ENCODE measurements at places on chromosomes 1 and 21.

DNA sequence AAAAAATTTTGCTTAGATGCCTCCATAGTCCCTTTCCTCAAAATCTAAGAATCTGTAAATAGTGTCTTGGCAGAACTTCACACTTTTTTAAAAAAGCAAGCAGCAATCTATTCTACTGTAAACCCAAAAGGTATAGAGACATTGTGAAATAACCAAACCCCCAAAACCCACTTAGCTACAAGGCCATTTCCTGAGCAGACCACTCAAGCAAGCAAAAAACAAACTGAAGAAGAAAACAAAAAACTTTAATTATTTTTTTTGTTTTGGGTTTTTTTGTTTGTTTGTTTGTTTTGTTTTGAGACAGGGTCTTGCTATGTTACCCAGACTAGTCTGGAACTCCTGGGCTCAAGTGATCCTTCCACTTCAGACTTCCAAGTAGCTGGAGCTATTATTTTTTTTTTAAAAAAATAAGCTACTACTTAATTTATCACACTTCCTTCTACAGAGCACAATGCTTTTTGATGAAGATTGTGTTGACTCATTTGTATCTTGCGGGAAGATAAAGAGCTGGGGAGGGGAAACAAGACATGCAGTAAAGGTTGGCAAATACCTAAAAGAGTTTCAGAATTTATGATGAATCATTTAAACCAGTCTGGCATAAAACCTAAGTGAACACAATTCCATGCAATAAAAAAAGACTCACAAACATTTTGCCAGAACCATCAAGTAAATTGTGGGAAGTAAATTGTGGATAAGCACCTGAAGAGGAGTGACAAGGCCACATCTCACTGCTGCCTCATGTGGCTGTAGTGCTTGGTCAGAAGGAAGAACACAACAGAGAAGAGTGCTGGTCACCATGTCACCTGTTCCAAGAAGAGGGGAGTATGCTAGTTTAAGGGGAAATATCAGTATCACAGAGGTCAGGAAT is 2.7 kb upstream of the PTPN22 start:
- DNase-seq = peak; percentile 39

DNA sequence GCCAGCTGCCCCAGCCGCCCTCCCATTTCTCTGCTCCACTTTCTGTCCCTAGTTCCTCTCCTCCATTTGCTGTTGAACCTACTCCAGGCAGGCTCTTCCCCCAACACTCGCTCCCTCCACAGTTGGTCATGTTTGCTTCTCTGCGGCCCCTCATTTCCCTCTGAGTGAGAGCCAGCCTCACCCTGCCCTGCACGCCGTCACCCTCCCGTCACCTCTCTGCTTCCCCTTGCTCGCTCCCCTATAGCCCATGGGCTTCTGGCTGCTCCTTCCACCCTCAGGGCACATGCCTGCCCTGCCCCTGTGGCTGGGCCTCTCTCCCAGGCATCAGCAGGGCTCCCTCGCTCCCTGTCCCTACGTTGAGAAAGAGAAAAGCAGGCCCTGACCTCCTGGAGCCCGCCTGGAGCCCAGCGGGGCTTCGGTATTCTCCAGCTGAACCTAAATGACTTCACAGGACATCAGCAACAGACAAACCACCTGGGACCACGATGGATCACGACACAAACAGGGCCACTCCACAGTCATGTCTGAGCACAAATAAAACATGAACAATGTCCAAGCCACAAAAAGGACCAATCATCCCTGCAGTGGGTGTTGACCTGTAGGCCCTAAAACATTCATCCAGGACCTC is 13.3 kb upstream of the THEMIS2 start:
- DNase-seq = no peak

DNA sequence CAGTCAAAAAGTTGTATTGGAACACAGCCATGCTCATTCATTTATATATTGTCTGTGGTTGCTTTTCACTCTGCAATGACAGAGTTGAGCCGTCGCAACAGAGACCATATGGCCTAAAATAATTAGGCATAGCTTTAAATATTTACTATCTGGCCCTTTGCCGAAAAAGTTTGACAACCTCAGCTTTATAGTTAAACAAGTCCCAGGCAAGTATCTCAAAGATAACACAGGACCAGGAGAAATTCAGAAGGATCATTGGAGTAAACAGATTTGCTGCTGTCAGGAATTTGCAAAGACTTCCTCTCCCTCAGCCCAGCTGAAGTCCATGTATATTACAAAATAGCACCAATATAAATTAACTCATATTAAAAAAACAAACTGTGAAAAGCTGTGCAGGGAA is 34.4 kb downstream of the NID1 start:
- no peak for DNase-seq

- no peak for DNase-seq
Measured at GRCh38 chr21:27614231-27614630, 647.3 kb upstream of the ADAMTS5 start.

DNA sequence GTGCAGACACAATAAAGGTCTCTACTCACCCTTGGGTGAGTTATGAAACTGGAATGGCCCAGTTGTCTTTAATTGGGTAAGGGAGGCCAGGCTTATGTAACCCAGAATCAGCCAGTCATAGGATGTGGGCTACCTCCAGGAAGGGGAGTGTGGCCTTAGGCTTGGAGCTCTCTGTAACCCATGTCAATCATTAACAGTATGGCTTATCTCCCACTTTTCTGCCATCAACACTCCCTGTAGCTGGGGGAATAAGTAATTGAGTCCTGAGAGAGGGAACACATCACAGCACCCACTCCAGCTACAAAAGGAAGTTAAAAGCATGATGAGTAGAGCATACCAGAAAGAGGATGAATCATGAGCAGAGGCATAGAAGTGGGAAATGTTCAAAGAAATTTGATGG is 327.0 kb upstream of the DUSP10 start:
- no peak for DNase-seq

DNA sequence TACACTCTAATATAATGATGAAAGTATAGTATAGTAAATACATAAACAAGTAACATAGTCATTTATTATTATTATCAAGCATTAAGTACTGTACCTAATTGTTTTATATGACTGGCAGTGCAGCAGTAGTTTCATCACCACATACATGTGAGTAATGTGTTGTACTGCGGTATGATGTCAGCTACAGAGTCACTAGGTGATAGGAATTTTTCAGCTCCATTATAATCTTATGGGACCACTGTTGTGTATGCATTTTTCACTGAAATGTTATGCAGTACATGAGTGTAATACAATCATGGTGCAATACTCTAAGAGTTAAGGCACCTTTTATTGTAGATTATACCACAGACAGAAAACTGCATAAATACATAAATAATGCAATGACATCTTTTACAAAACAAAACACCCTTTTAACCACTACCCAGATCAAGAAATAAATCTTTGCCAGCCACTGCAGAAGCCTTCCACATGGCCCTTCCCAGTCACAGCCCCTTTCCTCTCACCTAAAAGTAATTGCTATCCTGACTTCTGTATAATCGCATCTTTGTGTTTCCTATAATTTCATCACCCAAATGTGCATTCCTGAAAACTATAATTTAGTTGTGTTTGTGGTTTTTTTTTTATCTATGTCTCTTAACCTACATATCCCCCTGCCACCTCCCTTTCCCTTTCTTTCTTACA is 16.3 kb downstream of the ABCD3 start:
- no peak for DNase-seq

DNA sequence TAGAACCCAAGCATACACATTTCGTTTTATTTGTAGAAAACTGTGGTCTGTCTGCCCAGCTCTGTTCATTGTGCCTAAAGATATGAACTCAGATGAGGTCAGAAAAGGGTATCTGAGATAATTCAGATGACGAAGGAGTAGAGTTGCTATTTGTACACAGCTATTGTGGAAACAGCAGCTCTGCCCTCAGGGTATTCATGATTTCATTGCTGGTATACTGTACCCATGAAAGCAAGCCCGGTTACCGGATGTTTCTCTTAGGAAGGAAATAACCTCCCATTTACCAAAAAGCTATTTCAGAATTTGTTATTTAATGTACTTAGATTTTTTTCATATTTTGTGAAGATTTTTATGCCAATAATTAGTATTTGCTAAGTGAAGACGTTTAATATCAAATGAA is 37.8 kb downstream of the SMAP2 start:
- DNase-seq = no peak

GRCh38 chr1:16048573-16049189 is 5.1 kb downstream of the CLCNKB start:
- DNase-seq = no peak

GRCh38 chr21:36539434-36540150 is 59.7 kb upstream of the CLDN14 start:
- no peak for DNase-seq

GRCh38 chr1:224333309-224333926 is 3.4 kb upstream of the NVL start:
- peak; percentile 80 for DNase-seq

GRCh38 chr1:175162955-175163354 is 29.6 kb downstream of the KIAA0040 start:
- no peak for DNase-seq

GRCh38 chr1:150804671-150805070 is 3.4 kb downstream of the CTSK start:
- DNase-seq = no peak

GRCh38 chr1:167426716-167427115 is 91.6 kb downstream of the CD247 start:
- DNase-seq = no peak

DNA sequence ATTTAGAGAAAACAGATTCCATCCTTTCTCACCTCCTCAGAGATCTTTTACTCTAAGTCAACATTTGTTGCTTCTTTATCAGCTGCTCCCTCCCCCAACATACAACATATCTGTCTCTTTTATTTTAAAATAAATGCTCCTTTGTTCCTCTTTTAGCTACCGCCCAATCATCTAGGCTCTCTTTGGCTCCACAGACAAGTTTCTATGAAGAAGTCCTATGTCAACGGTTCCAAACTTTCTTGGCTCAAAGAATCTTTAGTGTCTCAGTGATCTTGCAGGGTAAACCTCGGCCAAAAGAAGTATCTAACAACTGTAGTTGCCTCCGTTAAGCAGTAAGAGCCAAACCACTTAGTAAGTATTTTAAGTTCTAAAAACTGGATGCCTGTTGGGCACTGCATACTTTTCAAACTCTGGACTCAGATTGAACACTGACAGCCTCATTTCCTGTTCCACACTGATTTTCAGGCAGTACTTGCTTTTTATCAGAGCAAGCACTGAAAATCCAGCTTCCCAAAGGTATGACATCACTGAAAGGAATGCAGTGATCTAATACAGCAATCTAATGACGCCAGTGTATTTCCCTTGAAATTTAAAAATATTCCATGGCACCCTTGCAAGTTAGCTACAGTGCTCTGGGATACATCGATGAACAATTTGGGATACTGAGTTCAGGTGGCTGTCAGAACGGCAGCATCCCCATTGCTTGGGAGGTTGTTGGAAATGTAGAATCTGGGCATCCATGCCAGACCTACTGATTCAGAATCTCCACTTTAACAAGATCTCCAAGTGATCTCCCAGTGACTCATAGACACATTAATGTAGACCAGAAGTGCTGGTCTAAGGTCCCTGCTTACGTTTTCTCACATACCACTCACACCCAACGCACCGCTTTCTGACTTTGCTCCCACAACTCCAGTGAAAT is 26.8 kb downstream of the EGLN1 start:
- peak; percentile 60 for DNase-seq

- no peak for DNase-seq
Measured at GRCh38 chr1:182786995-182787324, 2.6 kb upstream of the NPL start.

DNA sequence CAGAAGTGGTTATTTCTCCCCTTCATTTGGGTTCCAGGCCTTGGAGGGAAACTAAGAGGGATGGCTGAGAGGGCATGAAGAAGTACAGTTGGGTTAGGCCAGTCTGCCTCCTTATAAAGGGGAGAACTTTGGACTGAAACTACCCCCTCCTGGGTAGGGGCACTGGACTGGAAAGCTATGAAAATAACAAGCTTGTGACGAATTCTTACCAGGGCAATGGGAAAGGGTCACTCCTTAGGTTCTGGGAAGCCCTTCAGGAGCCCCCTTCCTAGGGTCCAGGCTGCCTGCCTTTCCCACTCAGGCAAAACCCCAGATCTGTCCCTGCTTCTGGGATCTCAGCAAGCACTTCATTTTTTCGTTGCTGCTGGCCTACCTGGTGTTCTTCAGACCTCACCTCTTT is 9.8 kb upstream of the P3R3URF start:
- peak; percentile 31 for DNase-seq

- DNase-seq = no peak
Measured at GRCh38 chr1:51756290-51756689, 122.2 kb downstream of the NRDC start.

DNA sequence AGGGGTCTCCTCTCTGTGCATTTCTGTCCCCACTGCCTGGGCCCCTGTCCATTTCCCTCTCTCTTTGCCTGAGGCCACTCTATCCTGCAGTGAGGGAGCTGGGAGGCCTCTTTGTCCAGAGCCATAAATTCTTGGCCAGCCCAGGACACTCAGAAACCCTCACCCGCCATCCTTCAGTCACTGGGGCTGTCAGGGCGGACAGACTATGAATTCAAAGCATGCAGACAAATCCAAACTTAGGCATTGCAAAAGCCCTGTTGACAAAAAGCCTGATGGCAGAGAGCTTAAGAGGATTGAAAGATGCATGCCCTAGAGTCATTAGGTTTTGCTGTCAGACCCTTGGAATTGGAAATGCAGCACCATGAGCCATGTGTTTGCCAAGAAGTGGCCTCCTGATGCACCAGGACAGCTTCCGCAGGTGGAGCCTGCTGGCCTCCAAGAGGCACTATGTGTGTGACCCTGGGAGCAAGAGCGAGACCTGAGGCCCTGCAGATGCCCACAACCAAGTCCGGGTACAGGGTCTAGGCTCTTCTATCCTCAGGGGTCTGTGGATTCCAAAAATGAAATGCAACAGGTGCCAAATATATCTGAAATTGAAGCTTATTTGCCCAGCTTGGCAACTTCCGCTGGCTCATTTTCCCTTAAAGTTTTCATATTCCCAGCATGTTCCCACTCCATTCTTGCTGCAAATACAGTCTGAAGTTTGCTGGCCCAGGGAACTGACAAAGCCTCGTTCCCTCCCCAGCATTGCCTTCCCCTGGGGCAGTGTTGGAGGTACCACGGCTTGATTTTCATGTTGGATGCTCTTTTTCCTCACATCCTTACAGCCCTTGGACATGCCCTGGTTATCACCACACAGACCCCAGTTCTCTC is 177.9 kb downstream of the PGBD5 start:
- DNase-seq = no peak

Measured in small intestine (tissue), 16 donors.